ENCODE measurements at places on chromosomes 2 and 18.

DNA sequence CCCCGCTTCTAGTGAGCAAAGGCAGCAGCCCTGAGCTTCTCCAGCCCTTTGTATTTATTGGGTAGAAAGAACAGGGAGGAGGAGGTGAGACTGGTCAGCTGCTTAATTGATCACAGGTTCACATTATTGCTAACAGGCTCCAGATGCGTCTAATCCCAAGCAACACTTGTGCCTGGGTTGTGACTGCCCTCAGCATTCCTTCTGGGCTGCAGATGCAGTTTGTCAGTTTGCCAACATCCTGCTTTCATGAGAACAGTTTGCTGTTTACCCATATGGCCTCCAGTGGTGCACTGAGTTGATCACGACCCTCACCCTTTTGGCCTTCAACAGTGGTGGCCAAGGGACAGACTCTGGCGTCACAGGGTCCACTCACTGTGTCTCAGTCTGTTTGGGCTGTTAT is 159.5 kb upstream of the ZNF516 start:
- DNase-seq: no peak

- no peak for DNase-seq
These were observed 44.6 kb downstream of the ITGB1BP1 start for GRCh38 chr2:9378433-9379390.

- no peak for DNase-seq
These were observed 14.4 kb downstream of the INHBB start for GRCh38 chr2:120360307-120360855.

DNA sequence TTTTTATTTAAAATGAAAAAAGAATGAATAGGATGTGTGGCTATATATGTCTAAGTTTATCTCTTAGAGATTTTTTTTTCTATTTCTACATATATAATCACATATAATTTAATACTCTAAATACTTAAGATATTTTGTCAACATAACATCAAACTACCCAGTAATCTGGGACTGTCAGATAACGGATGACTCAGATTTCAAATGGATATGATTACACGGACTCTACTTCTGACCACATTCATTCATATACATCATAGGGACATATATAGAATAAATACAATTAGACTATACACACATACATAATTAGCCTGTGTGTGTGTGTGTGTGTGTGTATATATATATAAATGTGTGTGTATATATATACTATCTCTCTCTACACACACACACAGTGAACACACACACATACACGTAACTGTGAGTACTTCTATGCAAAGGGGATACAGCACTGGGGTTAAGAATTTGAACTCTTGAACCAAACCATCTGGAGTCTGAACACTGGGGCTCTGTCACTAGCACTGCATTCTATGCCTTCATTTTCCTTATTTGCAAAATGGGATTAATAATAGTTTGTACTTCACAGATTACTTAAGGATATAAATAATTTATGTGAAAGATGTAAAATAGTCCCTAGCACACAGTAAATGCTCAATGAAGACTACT is 59.5 kb downstream of the CHN1 start:
- no peak for DNase-seq

DNA sequence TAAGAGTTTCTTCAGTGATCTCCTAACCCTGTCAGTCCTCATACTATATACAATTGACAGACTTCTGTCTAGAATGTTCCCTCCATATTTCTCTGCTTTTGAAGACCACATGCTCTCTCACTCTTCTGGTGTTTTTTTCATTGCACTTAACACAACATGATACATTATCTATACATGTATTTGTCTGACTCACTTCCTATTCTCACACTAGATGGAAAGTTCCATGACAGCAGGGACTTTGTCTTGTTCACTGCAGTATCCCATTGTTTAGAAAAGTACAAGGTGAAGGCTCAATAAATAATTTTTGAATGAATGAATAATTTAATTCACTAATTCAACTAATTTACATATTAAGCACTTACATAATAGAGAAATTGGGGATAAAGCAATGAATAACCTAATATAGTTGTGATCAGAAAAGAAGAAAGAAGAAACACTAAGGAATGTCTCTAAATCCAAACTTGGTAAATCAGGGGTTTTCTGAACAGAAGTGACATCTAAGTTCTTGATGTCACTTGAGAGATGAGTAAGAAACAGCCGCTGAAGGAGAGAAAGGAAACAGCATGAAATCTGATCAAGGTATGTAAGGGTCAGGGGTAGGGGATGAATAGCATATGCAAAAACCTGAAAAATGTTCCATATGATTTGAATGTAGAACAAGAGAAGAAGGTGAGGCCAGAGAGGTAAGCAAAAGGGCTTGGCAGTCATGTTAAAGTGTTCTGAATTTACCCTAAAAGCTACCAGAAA is 42.4 kb downstream of the MBD2 start:
- DNase-seq: peak; percentile 19

GRCh38 chr2:144914622-144915318 is 394.9 kb upstream of the ZEB2 start:
- no peak for DNase-seq
